Ureter (tissue), 1 donor: ENCODE measurements at places on chromosomes 7 and 10. TPM values are rescaled to one million over a fixed set of nuclear protein-coding genes. Genes with fewer than 3 reads are reported as not detected.

GRCh38 chr7:68078157-68078710 lies 1081.6 kb downstream of the TYW1 start:
- DNase-seq = no peak

DNA sequence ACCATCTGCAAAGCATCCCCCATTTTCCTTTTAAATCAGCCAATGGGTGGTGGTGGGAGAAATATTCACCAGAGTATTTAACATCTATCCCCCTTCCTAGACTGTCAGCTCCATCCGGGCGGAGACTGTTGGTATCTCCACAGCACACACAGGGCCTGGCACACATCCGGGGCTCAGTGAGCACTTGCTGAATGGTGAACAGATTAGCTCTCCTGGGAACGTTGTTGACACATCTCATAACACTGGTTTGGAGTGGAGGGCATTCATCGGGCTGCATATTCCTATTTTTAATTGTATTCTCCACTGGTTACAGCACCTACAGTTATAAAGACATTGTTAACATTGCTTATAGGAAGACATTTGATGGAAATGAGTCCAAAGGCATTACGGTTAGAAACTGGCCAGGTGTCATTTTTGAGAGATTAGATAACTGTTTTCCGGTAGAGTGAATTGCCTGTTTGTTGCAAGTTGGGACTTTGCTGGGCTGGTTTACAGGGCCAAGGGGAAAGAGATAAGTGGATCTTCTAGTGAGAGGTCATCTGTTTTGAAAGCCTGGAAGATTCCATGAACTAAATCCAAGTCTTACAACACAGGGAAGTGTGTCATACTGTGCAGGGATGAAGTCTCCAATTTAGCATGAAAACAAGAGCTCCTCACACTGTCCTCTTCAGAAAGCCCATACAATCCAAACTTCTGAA lies 101.8 kb downstream of the EGFR start:
- peak; percentile 40 for DNase-seq

DNA sequence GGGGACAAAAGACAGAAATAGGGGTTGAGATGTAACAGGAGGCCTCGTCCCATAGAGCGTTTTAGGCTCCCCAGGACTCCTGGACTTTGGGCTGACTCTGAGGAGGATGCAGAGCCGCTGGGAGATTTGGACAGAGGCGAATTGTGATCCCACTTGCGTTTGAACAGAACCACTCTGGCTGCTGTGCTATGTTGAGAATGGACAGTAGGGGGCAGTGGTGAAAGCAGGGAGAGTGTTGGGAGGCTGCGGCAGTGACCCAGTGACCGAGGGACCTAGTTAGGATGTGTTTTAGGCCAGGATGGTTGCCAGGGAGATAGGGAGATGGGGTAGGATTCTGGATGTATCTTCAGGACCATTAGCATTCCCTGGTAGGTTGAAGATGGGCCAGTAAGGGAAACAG lies 271.6 kb downstream of the CCDC3 start:
- DNase-seq = no peak

GRCh38 chr10:126598009-126598408 lies 72.5 kb downstream of the C10orf90 start:
- DNase-seq = peak; percentile 48

The PGAM2 gene
- total RNA-seq = 0.62 TPM

DNA sequence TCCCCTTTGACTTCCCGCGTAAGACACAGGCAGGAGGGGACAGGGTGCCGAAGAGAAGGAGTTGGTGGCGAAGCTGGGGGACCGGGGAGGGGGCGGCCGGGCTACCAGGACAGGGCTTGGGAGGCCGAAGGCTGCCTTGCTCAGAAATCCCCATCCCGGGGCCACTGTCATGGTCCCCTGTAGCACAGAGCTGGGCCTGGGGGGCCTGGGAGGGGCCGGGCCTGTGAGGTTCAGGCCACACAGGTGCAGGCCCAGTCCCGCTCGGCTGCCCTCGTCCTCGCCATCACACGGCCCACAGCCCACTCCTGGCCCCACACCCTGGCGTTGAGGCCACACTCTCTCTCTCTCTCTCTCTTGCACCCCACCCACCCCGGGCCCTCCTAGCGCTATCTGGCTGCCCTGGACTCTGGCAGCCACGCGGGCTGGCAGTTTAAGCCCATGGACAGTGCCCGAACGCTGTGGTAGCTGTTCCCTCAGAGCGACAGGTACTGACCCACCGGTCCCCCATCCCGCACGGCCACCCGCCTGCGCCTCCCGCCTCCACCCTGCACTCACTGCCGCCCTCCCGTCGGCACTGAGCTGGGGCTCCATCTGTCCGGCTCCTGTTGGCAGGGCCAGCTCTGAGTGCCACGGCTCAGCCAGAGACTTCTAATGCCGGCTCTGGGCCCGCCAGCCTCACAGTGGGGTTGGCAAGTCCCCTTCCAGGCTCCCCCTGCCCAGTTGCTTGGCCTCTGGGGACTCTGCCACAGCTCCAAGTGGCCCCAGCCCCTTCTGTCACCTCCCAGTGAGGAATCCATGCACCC lies 28.0 kb downstream of the TTYH3 start:
- DNase-seq = no peak

The JAKMIP3 gene
- 1.1 TPM for total RNA-seq

DNA sequence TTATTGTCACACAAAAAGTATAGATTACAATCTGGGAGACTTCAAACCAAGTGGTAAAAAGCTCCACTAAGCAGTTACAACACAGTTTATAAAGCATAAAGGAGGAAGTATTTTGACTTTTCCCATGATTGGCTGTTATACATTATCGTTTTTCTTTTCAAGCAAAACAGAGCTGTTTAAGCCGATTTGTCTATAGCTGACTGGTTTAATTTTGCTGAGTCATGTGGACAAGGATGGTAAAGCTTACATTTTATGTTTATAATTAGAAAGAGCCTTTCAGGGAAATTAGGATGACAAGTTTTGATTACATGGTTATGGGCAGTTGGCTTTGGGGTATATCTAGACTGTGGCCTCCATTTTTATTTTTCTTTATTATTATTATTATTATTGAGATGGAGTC lies 152.5 kb upstream of the STK17A start:
- DNase-seq = no peak

DNA sequence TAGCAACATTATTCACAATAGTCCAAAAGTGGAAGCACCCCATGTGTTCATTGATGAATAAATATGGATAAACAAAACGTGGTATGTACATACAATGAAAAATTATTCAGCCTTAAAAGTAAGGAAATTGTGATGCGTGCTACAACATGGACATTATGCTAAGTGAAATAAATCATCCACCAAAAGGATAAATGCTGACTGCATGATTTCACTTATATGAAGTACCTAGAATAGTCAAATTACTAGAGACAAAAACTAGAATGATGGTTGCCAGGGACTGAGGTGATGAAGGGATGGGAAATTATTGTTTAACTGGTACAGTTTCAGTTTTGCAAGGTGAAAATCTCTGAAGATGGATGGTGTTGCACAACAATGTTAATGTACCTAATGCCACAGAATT lies 56.6 kb downstream of the THSD7A start:
- DNase-seq = no peak

- no peak for DNase-seq
These were observed 220.8 kb downstream of the FANK1 start for GRCh38 chr10:126117196-126117595.

DNA sequence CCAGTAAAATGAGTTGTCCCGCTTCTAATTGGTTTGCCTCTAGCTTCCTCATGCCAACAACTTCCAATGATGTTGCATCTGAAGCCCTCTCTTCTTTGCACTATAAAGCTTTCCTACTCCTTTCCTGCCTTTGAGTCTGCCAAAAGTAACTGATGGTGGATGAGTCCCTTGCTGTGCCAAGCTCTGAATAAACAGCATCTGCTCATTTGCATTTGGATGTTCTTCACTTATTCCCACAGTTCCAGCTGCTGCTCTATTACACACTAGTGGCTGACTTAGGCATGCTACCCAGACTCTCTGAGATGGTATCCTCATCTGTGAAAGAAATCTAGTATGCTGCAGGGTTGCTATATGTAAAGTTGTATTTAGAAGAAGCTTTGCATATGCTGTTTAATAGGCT lies 24.9 kb downstream of the SFR1 start:
- DNase-seq = no peak
